ENCODE measurements at places on chromosomes 1 and 21.

GRCh38 chr1:32250893-32251716 is at the start of gene LCK:
TSS of gene LCK (plus strand) at chr1:32251265. CDS start at chr1:32274330, 23,065 bp downstream.
- DNase-seq: no peak

DNA sequence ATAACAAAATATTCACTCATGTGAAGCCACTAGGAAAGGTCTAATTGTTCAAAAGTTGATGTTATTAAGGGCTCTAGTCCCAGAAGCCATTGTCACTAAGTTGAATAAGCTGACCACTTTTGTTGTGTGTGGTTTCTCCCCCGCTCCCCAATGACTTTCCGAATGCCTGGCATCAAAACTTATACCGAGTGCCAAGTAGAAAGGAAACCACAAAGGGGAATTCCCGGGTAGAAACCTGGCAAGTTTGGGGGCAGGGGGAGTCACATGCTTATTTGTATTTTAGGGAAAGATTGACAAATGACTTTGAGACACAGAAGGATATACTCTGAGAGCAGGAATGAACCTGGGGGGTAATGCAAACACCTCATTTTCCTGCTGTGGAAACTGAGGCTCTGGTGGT is 154.1 kb downstream of the TGFBR3 start:
- no peak for DNase-seq

GRCh38 chr1:151720974-151721787 is at the start of gene RIIAD1:
TSS of gene RIIAD1 (plus strand) at chr1:151721522. CDS start at chr1:151721537, 15 bp downstream.
- no peak for DNase-seq

DNA sequence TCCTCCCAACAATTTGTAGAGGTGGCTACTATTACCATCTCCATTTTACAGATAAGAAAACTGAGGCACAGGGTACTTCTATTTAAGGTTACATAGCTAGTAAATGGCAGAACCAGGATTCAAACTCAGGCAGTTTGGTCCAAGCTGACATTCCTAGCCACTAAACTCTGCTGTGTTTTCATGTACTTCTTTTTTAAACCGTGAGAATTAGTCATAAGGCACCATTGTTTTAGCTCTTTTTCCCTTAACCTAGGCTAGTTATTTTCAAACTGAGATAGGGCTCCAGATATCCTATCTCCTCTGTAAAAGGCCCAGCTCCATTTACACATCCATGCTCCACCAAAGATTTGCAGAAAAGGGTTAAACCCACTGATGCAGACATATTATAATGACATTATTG is 92.9 kb downstream of the PTPN14 start:
- DNase-seq: no peak

GRCh38 chr1:159949123-159949522 is 3.7 kb upstream of the IGSF9 start:
- no peak for DNase-seq

DNA sequence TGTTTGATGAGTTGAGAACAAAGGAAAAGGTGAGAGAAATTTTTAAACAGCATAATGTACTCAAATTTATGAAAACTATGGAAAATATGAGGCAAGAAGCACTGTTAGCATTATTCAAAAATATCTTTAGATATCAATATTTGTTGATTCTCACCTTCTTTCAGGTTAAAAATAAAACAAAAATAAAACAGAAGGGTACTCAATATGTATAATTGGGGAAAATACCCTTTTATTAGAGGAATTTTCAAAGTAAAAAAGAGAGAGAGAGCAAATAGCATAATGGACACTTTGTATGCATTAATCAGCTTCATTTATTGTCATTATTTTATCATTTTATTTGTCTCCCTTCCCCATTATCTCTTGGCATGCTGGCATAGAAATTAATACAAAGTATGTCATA is 27.5 kb downstream of the MAP3K21 start:
- DNase-seq: no peak

All from substantia nigra (tissue), 51 donors.